Osteoblast (primary cell): ENCODE measurements at places on chromosomes 1 and 21. TPM values are rescaled to one million over a fixed set of nuclear protein-coding genes. Genes with fewer than 3 reads are reported as not detected.
A peak's percentile ranks its signal among the peaks of the same experiment; 100 is the strongest.

TSPAN1 gene
- total RNA-seq, result 0.59 and 1.1 TPM in 2 replicates

DNA sequence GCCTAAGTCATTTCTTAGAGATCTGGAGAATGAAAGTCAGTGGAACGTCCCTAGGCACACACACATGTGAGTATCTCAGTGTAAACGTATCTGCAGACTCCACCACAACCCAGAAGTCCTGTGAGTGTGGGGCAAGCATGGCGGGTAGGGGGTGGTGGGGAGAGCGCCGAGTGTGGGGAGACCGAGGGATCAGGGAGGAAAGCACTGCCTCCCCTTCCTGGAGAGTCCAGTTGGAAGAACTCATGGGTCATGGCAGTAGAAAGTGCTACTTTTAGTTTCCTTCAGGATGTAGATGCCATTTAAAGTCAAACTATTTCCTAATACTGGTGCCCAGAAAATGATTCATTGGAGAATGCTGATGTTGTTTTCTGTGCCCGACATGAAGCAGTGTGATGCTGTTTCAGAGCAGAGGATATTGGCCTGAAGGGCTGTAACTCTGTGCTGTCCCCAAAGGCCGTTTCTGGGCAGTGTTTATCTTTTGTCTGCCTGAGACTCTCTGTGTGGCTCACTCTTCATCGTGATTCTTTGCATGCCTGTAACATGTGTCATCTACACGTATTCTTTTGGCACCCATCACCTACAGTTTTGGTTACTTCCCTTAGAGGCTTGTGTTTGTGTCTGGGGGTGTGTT, 45.7 kb upstream of the TSPAN2 start:
- DNase-seq, result peak; percentile 87

GRCh38 chr1:225228871-225229303, 199.0 kb downstream of the LBR start:
- no peak for DNase-seq

DNA sequence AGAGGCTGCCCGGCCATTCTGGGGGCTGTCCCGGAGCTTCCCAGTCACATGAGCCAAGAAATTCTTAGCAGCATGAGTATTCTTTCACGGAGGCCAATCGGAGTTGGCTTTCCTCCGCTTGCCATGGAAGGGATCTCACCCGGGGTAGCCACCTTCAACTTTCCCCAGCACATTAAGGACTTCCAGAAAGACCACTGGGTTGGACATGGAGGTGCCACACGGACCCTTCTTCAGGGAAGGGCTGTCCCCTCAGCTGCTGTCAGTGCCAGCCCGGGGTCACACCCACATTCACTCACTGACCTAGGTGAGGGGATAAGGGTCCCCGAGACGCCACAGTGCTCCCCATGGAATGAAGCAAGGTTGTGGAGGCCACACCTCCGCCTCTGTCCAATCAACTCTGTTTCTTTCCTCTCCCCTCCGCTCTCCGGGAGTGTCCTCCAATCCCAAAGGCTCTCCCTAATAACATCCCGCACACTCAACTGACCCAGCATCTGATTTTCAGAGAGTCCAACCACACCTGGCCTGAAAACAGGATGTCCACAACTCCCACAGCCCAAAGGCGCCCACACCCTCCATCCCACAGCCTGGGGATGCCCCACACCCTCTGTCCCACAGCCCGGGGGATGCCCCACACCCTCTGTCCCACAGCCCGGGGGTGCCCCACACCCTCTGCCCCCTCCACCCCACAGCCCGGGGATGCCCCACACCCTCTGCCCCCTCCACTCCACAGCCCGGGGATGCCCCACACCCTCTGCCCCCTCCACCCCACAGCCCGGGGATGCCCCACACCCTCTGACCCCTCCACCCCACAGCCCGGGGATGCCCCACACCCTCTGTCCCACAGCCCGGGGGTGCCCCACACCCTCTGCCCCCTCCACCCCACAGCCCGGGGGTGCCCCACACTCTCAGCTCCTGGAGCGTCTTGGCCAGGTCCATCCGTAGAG, 19.4 kb downstream of the RSPH1 start:
- DNase-seq, result no peak

DNA sequence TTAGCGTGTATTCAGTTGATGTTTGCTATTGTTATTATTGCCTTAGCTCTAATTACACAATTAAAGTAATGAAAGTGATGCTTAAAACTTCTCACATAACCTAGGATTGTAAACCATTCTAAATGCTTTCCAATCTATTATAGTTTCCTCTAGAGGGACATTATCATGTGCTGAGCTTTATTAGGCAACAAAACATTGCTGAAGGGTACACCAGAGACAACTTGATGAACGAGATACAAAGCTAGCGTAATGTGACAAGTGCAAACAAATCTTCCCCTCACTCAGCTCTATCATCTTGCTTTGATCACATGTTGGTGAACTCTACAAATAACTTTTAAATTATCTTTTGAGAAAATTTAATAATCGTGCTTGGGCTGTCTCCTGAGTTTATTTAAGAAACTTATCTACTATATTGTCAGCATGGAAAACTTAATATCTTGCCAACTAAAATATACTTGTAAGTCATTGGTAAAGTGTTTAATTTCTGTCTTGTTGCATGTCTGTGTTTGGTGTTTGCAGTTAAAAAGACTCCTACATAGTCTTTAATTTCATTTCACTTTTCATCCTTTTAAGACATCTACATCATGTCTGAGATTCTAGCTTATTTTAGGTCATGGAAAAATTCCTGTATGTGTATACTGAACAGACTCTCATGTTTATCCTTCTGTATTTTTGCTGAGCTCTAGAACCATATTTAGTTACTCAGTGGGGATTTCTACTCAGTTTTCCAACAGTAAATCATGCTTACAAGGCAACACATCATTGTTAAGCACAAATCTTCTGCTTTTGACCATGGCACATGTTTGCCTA, 104.2 kb upstream of the ADAMTS5 start:
- DNase-seq, result no peak

GRCh38 chr1:48908606-48909005, 131.9 kb upstream of the BEND5 start:
- DNase-seq, result no peak
